A172 (cell line): ENCODE measurements at places on chromosomes 4 and X.

GRCh38 chr4:81914623-81915022 is 442.9 kb upstream of the RASGEF1B start:
- DNase-seq: no peak

GRCh38 chr4:2898001-2898400 is 54.4 kb downstream of the ADD1 start:
- no peak for DNase-seq

GRCh38 chrX:22063284-22063683 is 31.2 kb downstream of the PHEX start:
- DNase-seq: peak; percentile 30

DNA sequence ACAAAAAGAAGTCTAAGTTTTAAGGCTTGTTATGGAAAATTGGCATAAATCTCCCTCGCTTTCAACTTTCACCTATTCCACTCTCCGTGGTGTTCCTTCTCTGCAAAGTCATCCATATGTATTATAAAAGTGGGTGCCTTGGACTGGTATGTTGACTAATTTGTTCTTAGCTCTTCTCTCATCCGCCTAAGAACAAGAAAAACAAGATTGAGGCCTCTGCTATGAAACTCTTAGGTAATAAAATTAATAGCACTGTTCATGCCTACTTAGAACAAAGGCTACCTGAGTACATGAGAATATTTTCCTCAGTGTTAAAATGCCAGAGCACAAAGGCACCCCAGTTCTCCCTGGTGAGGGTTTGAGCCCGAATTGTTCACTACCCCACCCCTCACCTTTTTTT is 1.3 kb downstream of the CNGA1 start:
- DNase-seq: no peak

GRCh38 chr4:47830265-47831025 is 7.4 kb downstream of the CORIN start:
- DNase-seq: no peak

DNA sequence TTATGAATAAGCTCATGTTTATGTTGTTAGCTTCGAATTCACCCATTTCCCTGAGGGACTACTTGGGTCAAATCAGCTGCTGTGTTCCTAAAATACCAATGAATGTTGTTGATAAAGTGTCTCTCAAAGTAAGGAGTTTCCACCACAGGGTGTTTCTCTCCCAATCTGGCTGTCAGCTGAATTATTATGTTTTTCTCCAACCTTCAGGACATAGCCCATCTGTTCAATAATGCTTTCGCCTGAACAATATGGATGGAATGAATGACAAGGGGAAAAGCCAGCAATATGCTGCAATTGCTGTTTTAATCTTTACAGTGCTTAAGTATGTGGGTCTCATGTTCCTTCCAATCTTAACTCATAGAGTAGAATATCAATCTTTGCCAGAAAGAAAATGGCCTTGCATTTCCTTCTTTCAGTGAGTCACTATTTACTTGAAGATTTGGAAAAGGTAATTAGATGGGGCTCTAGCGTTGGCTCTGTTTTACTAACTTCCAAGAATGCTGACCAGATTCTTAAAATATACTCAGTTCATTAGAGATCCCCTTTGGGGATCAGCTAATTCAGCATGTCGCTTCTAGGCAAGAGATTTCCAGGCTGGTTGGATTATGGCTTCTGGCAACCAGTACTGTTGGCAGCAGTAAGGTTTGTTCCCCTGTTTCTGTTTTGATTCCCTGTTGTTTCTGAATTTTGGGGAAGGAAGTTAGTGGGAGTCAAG is 410.5 kb downstream of the PPP3CA start:
- no peak for DNase-seq

DNA sequence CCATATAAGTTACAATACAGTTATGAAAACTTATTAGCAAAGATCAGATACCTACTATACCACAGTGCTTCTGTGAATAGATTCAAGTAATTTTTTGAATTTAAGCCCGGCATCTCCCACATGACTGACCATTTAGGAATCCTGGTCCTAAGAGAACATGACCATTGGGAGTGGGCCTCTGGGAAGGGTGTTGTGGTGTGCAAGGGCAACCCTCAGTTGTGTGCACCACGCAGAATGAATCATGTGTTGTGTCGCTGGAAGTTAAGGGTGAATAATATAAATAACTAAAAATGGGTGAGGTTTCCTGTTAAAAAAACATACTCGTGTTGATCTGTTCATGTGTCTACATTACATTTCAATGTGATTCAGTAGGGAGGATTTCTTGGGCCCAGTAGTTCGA is 15.5 kb downstream of the CPE start:
- DNase-seq: no peak

DNA sequence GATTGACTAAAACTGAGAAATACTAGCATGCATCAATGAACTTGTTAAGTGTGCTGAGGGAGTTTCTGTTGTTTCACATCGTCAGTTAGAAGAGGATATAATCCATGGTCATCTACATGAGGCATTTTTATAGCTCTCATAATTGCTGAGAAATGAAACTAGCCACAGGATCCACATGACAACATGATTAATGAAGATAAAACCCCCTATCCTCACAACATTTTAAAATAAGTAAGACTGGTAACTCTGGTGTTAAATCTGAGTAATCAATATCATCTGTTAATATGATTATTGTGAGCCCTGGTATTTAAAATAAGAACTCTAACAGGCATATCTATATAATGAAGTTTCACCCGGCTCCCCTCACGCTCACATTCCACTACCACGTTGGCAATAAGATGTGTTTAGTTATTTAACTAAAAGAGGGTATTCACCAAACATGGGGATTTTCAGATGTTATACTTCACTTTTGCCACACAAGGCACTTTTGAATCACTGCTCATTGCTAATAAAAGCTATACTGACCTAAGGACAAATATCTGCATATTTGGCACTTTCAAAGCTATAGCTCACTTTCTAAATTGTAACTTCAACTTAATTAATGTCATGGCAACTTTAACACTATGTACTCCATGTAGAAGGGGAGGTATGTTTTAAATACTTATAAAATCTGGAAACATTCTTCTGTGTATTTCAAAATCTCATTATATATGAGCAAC is 6.7 kb downstream of the UNC5C start:
- DNase-seq: peak; percentile 62

GRCh38 chrX:107834275-107835201 is 8.9 kb downstream of the MID2 start:
- DNase-seq: no peak

GRCh38 chrX:39631276-39632229 is 466.2 kb downstream of the BCOR start:
- no peak for DNase-seq

- no peak for DNase-seq
Observed at GRCh38 chrX:39958850-39959249, 138.9 kb downstream of the BCOR start.

DNA sequence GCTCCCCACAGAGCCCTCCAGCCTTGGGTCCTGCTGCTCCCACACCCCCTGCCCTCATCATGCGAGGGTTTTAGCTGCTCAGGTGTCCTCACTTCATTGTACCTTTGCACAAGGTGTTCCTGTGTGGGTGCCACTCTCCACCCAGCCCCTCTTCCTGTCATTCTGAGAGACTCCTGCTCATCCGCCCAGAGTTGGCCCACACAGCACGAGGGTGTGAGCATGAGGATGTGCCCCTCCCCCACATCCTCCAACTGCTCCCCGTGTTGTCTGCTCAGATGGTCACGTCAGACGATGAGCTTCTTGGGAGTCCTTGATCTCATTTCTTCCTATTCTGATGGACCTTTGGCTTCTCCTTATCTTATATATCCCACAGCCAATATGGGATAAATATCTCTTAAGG is 53.2 kb downstream of the HTT-AS start:
- no peak for DNase-seq

- DNase-seq: no peak
Observed at GRCh38 chrX:100194082-100194775, 215.8 kb downstream of the PCDH19 start.

- peak; percentile 14 for DNase-seq
Observed at GRCh38 chrX:25925946-25926345, 212.2 kb upstream of the MAGEB18 start.

GRCh38 chr4:40579983-40580382 is 49.7 kb downstream of the RBM47 start:
- DNase-seq: no peak

DNA sequence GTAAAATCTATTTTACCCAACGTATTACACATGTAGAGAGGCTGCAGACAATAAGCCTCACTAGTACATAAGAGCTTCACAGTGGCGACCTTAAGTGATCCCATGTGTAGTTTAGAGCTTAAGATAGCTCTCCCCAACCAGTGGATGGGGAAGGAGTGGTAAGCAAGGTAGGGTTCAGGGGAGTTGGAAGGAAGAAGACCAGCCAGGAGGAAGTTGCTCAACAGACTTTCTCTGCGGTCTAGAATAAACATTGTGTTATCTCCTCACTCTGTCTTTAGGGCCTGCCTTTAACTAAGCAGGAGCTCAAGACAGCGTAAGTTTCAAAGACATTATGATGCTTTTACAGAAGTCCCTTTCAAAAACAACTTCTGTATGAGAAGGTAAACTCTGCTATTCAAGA is 16.8 kb downstream of the MEPE start:
- no peak for DNase-seq

GRCh38 chrX:20459410-20460350 is 193.0 kb upstream of the RPS6KA3 start:
- no peak for DNase-seq

DNA sequence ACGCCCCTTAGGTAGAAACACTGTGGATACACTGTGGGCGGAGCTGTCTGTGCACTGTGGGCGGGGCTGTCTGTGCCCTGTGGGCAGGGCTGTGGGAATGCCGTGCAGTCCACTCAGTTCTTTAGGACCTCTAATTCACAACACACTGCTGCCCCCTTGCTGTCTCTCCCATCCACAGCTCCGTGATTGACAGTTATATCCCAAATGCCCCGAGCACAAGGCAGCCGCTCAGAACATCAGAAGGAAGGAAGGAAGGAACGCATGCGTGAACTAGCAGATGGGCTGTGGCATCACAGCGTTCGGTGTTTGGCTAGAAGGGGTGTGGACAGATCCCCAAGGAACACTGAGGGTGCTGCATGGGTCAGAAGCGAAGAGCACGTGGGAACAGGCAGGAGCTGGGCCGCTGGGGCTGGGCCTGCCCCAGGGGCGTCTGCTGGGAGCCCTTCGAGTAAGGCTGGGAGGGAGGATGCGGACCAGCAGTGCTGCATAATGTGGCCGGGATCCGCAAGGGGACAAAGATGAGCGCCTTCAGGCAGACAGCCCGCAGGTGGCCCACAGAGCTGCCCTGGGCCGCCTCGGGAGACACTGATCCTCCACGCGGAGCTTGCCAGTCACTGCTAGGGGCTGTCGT is 29.8 kb downstream of the ACOX3 start:
- DNase-seq: peak; percentile 66

GRCh38 chrX:28170713-28171112 is 189.5 kb upstream of the DCAF8L1 start:
- no peak for DNase-seq

DNA sequence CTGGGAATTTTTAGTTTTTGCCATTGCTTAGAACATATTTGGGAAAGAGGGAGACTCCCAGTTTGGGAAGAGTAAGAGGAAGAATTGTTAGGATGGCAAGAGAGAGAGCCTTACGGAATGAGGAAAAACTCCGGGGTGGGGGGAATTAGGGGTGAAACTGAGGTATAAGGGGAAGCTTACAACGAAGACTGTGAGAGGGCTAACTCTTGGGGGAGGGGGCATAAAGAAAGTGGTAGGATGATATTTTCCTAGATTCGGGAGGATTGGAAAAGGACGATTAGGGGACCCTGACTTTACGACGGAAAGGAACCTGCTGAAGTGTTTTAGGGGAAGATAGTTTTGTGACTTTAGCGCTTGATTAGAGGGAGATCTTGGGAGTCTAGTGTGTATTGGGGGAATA is 86.2 kb upstream of the HPRT1 start:
- no peak for DNase-seq

DNA sequence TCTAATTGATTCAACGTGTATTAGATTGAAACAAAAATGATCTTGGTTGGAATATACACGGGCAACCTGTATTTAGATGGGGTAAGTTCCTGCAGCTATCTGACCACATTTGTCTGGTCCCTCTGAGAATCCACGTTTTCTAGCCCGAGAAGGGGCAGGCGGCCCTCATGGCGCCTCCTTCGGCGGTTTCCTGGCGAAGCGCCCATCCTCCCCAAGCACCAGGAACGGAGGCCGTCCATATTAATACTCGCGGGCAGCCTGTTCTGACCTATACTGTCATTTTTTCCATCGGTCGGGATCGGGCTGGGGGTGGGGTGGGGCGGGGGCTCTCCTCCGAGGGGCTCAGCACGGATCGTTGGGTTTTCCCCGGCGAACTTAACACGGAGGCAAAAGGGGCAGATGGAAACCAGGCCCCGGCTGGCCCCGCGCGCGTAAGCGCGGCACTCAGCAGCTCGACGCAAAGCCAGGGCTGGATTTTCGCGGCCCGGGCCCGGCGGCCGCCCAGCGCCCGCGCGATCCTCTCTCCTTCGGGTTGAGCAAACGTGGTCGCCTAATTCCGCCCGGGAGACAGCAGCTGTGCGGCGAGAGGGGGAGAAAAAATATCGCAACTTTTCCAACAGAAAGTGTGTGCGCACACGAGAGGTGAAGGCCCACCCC is 77.2 kb upstream of the BCOR start:
- DNase-seq: no peak

DNA sequence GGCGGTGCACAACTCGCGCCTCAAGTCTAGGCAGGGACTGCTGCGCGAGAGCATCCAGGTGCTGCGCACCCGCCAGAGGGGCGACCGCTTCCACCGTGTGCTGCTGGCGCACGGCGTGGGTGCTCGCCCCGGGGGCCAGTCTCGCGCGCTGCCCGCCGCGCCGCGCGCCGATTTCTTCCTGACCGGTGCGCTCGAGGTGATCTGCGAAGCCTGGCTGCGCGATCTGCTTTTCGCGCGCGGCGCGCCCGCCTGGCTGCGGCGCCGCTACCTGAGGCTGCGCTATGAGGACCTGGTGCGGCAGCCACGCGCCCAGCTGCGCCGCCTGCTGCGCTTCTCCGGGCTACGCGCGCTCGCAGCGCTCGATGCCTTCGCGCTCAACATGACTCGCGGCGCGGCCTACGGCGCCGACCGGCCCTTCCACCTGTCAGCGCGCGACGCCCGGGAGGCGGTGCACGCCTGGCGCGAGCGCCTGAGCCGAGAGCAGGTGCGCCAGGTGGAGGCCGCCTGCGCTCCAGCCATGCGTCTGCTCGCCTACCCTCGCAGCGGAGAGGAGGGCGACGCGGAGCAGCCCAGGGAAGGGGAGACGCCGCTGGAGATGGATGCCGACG is 1.3 kb downstream of the CHST7 start:
- no peak for DNase-seq

GRCh38 chr4:53371049-53371448 is 5.2 kb upstream of the SCFD2 start:
- no peak for DNase-seq

GRCh38 chr4:168098248-168098717 is 5.9 kb downstream of the ANXA10 start:
- DNase-seq: peak; percentile 58

- DNase-seq: peak; percentile 35
Observed at GRCh38 chrX:39309721-39310152, 508.5 kb downstream of the MID1IP1 start.

- peak; percentile 4 for DNase-seq
Observed at GRCh38 chr4:121112530-121112929, 40.2 kb upstream of the NDNF start.

- DNase-seq: no peak
Observed at GRCh38 chr4:153523941-153524386, 57.8 kb downstream of the TMEM131L start.

- DNase-seq: no peak
Observed at GRCh38 chrX:75278991-75279390, 5.1 kb downstream of the UPRT start.
